ENCODE measurements at places on chromosomes 2 and 18. TPM values are rescaled to one million over a fixed set of nuclear protein-coding genes. Genes with fewer than 3 reads are reported as not detected.

- no peak for DNase-seq
Observed at GRCh38 chr2:221170548-221170947, 401.6 kb downstream of the EPHA4 start.

DNA sequence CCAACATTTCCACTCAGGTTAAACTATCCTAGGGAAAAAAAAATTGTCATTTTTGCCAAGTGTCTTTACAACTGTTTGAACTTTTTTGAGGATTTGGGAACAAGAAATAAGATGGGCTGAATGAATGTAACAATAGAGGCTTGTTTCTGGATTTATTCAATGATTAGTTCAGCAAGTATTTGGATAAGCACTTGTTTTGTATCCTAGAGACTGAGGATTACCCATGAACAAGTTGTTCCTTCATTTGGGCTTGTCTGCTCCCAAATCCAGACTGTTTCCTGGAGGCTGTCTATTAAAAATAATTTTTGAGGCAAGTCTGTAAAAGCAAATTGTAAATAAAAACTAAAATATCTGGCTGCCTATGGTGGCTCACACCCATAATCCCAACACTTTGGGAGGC lies 62.0 kb upstream of the CSRNP3 start:
- peak; percentile 22 for DNase-seq

DNA sequence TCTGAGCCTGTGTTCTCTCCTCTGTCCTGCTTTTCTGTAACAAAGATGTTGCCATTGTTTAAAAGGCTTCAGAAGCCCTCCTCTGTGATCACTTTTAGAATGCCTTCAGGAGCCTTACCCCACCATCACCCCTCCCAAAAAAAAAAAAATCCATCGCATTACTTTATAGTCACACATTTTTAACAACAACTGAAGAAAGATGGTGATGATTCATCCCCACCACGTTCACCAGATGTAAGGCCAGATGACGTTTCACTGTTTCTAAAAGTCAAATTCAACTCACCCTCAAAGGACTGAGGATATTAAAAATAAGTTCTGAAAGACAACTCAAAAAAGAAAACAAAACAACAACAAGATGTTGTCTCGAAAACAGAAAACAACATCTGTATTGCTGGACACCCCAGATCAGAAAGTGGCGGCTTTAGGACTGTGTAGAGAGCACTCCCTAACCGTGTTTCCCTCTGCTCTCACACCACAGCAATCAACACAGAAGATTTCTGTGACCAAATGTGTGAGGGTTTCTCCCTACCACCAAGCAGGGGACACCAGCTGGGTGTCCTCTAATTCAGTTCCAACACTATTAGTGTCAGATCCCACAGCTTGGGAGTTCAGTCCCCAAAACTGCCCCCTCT lies 61.9 kb upstream of the CREB1 start:
- peak; percentile 67 for DNase-seq

Gene CCDC85A
- 3.6 TPM for total RNA-seq

- DNase-seq, result peak; percentile 56
Observed at GRCh38 chr18:67577386-67577785, 60.9 kb upstream of the DSEL start.

- DNase-seq, result no peak
Observed at GRCh38 chr18:59220164-59220783, 316 bp downstream of the GRP start.

Gene STPG4
- total RNA-seq, result not detected
